Stimulated activated CD8-positive, alpha-beta memory T cell treated with anti-CD3 and anti-CD28 coated beads, Interleukin-7, amount 100 ng/mL, for 4 hours (primary cell): ENCODE measurements at places on chromosomes 5 and 9.

DNA sequence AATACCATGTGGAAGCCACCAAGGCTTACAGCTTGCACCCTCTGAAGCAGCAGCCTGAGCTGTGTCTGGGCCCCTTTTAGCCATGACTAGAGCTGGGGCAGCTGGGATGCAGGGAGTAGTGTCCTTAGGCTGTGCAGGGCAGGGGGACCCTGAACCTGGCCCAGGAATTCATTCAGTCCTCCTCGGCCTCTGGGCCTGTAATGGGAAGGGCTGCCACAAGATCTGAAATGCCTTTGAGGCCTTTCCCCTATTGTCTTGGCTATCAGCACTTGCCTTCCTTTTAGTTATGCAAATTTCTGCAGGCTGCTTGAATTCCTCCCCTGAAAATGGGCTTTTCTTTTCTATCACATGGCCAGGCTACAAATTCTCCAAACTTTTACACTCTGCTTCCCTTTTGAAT is 9.0 kb downstream of the GPR150 start:
- no peak for DNase-seq

DNA sequence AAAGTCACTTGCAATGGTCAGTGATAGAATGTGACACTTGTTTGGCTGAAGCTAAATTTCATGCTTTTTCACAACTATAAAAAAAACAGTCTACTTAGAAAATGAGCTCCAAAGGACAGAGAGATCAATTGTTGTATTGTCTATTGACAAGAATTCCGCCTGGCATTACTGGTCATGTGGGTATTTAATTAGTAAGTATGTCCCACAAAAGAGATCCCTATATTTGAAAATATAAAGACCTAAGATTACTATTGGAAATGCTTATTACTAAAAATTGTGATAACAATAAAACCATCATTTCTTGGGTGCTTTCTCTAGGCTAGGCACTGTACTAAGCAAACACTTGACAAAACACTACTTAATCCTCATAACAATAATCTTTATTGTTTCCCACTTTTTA is 745.2 kb upstream of the C9orf72 start:
- no peak for DNase-seq

GRCh38 chr9:70392189-70392588 is 22.3 kb downstream of the KLF9 start:
- no peak for DNase-seq

GRCh38 chr5:34571677-34572041 is 84.5 kb upstream of the RAI14 start:
- DNase-seq, result no peak

GRCh38 chr5:66828548-66829357 is 232.6 kb downstream of the MAST4 start:
- peak; percentile 2 for DNase-seq

DNA sequence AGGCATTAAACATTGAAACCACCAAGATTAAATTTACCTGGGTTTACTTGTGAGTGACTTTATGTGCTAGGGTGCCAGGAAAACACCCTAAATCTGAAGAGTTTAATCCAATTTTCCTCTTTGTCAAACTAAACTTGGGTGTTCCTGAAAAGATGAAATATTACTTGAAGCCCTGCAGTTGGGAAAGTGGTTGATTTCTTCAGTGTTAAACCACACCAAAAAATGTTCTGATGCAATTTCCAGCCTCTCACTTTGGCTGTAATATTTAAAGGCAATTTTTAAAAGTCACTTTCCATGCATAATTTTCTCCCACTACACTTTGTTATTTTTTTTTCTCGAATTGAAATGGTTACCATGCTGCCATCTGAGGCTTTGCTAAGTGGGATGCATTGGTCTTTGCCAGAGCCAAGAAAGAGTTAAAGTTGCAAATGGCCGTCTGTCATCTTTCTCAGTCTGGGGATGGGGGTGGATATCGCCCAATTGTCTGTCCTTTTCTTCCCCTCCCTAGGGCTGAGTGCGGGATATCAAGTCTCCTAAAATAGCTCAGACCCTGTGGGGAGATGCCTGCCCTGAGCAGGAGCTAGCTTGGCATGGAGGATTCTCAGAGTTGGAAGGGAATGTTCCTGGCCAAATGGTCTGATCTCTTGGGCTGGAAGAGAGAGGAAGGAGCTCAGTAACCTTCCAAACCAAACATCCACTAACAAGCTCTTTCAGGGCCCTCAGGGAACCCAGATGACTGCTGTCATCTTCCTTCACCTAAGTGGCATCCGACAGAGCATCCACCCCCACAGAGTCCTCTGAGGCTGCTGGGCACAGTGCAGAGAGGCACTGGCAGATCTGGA is 13.6 kb upstream of the SHB start:
- no peak for DNase-seq

- no peak for DNase-seq
These were observed 71.4 kb upstream of the STXBP1 start for GRCh38 chr9:127540664-127541041.

DNA sequence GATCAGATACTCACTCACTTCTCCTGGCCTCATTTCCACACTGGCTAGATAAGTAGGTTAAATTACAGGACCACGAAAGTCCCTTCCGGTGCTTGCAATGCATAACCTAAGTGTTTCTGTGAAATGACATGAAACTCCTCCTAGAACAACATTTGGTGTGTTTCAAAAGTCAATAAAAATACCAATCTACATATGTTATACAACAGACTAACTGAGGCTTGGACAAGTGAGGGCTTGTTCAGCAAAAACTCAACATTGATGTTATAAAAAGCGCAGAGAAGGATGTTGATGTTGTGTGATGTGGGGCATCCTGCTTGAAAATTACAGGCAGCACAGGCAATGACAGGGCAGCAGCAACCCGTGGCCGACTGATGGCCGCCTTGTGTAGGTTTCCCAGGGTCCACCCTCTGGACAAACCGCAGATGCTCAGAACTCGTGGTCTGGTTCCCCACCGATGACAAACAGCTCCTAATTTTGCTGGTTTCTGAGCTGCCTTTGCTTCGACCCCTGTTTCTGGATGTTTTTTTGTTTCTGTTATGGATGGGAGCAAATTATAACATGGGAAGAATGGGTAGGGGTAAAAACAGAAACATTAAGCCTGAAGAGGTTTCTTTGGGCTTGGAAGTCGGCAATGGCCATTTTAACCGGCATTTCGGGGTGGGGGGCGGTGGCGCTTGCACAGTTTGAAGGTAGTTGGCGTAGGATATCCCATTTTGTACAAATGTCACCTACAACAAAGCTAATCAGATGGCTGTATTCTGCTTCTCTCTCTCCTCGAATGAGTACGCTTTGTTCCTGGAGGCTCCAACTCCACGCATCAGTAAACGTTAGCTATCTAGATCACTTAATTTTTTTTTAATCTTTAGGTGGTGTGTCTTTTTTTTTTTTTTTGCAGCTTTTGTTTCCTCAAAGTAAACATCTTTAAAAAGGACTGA is 116.1 kb downstream of the PDZD2 start:
- DNase-seq, result no peak

DNA sequence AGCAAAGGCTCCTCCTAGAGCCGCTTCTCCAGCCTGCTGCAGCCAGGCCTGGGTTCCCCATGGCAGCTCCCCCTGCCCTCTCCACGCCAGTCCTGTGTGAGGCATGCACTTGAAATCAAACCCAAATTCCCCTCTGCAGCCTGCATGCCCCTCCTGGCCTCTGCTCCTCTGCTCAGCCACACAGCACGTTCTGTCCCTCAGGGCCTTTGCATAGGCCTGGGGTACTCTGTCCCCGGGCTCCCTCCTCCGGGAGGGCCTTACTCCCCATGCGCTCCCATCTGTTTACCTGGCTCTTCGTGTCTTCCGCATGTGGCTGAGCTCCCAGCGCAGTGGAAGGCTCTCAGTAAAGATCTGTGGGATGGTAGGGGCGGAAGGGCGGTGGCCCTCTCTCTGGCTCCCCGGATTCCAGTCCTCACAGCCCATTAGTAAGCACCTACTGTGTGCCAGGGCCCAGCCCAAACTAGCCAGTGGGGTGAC is 203.5 kb upstream of the IER5L start:
- no peak for DNase-seq

- DNase-seq, result no peak
These were observed 13.1 kb downstream of the LPCAT1 start for GRCh38 chr5:1510631-1511030.

GRCh38 chr9:127983847-127984289 is 3.1 kb upstream of the EEIG1 start:
- DNase-seq, result no peak

GRCh38 chr5:176646049-176646706 is 1.1 kb upstream of the TSPAN17 start:
- no peak for DNase-seq

GRCh38 chr5:82336959-82337351 is 58.8 kb upstream of the RPS23 start:
- DNase-seq, result no peak

- no peak for DNase-seq
These were observed 88.1 kb downstream of the GLIS3 start for GRCh38 chr9:4211806-4212205.

DNA sequence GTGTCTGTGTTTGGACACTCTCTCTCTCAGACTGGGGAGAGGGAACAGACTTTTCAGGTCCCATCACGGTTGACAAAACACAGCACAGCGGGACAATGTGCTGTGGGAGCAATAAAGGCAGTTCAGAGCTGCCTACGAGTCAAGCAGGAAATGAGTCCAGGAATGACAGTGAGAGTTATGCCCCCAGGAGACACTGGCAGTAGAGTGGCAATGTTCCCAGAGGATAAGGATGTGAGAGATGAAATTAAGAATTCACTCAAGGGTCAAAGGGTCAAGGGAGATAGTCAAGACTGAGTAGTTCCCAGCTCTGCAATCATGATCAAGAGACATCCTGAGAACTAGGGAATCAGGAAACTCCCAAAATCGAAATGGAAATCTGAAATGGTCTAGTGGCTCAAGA is 156.1 kb downstream of the LURAP1L start:
- DNase-seq, result no peak

DNA sequence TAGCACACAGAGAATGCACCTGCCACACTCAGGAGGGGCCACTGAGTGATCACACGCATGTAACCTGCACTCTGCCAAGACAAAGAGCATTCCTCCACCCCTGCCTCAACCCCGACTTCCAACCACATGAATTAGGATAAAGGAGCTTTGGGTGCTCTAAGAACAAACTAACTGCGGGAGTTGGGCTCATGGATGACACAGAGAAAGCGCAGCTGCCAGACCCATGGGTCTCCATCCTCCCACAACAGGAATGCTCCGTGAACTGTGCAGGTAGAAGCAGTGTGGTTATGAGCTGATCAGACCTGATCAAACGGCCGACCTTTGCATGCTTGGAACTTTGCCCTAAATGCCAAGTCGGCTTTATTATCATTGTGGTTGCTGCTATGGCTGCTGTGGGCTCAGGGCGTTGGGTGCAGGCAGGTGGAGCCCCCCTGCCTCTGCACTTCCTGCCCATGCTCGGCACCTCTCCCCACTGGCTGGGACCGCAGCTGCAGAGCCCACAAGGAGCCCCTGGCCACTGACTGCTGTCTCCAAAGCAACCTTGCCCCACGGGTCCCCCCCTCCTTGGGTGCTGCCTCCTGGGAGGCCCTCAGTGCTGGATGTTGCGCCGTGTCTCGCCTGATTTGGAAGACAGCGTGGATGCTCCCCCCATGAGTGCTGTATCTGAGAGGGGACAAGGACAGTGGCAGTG is 2.6 kb upstream of the SLC6A3 start:
- peak; percentile 20 for DNase-seq

- DNase-seq, result no peak
These were observed 160.4 kb downstream of the SPATA31D1 start for GRCh38 chr9:82148901-82149461.

- DNase-seq, result no peak
These were observed 66.6 kb downstream of the PHF2 start for GRCh38 chr9:93642961-93643360.

DNA sequence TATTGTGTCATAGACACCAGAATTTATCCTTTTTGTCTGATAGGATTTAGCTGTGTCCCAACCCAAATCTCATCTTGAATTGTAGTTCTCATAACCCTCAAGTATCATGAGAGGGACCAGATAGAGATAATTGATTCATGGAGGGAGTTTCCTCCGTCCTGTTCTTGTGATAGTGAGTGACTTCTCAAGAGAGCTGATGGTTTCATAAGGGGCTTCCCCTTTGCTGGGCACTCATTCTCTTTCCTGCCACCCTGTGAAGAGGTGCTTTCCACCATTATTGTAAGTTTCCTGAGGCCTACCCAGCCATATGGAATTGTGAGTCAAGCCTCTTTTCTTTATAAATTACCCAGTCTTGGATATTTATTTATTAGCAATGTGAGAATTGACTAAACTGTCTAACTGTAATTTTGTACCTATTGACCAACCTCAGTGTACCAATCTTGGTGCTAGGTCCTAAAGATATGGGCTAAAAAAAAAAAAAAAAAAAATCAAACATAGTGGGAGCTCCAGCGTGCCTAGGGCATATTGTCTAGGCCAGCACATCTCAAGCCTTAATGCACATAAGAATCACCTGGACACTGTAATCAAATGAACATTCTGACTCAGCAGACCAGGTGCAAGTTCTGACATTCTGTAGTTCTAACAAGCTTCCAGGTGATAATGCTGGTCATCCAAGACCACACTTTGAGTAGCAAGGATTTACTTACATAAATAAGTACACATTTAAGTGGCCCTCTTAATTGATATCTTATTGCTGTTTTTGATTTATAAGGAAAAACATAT is 30.5 kb downstream of the ST8SIA4 start:
- DNase-seq, result no peak

GRCh38 chr5:128084228-128085167 is 932 bp downstream of the SLC12A2 start:
- DNase-seq, result peak; percentile 24

GRCh38 chr9:37364751-37365360 is 57.6 kb upstream of the GRHPR start:
- no peak for DNase-seq

GRCh38 chr5:127863161-127863560 is 160.0 kb downstream of the CCDC192 start:
- DNase-seq, result no peak

- DNase-seq, result no peak
These were observed 681 bp downstream of the F2R start for GRCh38 chr5:76716456-76717157.

GRCh38 chr5:74167206-74167929 is 473.2 kb downstream of the ENC1 start:
- DNase-seq, result no peak
